ENCODE measurements at places on chromosomes 4 and X. TPM values are rescaled to one million over a fixed set of nuclear protein-coding genes. Genes with fewer than 3 reads are reported as not detected.

Gene SSX4
- not detected for polyA plus RNA-seq

Gene PLP1
- 0.47 TPM for polyA plus RNA-seq

Gene GPR119
- not detected for polyA plus RNA-seq

Gene CHM
- polyA plus RNA-seq = 14.7 TPM

Gene RHOXF2B
- not detected for polyA plus RNA-seq

Gene CLNK
- not detected for polyA plus RNA-seq

Gene SPANXA2
- polyA plus RNA-seq = not detected

Gene RPA4
- 0.12 TPM for polyA plus RNA-seq

Gene GLA
- polyA plus RNA-seq = 30.0 TPM

Gene GAGE10
- polyA plus RNA-seq = not detected

Gene DRP2
- 4.3 TPM for polyA plus RNA-seq

Gene LONRF3
- not detected for polyA plus RNA-seq

Gene KCNE5
- 0.29 TPM for polyA plus RNA-seq

Gene DRD5
- polyA plus RNA-seq = not detected

Gene AWAT2
- not detected for polyA plus RNA-seq

Gene ZBED1
- 25.6 TPM for polyA plus RNA-seq

- DNase-seq = no peak
Observed at GRCh38 chr4:73070074-73070390, 516 bp upstream of the COX18 start.

GRCh38 chrX:150575419-150575814 lies 7.0 kb downstream of the MTM1 start:
- DNase-seq = no peak

GRCh38 chrX:132778917-132779316 lies 179.5 kb downstream of the HS6ST2 start:
- no peak for DNase-seq

GRCh38 chr4:168791376-168791775 lies 218.7 kb downstream of the CBR4 start:
- DNase-seq = no peak

DNA sequence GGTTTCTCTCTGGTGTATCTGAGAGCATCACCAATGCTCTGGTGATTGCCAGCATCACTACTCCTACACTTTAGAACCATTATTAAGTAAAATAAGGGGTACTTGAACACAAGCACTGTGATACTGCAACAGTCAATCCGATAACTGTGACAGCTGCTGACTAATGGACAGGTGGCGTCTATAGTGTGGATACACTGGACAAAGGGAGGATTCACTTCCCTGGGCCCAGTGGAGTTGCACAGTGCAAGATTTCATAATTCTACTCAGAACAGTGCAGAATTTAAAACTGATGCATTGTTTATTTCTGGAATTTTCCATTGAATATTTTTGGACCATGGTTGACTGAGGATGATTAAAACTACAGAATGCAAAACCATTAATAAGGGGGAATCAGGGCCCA lies 97.8 kb downstream of the SHROOM3 start:
- DNase-seq = no peak

DNA sequence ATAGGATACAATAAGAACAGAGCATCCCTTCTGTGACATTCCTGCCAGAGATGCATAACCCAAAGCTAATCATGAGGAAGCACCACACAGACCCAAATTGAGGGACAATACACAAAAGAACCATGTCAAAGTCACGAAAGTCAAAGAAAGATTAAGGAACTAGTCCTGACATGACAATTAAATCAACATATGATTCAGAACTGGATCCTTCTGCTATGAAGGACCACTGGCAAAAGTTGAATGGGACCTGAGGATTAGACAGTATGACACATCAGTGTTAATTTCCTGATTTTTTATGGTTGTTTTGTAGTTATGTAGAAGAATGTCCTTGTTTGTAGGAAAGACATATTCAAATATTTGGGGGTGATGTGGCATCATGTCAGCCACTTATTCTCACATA lies 13.9 kb downstream of the ACOT9 start:
- no peak for DNase-seq

DNA sequence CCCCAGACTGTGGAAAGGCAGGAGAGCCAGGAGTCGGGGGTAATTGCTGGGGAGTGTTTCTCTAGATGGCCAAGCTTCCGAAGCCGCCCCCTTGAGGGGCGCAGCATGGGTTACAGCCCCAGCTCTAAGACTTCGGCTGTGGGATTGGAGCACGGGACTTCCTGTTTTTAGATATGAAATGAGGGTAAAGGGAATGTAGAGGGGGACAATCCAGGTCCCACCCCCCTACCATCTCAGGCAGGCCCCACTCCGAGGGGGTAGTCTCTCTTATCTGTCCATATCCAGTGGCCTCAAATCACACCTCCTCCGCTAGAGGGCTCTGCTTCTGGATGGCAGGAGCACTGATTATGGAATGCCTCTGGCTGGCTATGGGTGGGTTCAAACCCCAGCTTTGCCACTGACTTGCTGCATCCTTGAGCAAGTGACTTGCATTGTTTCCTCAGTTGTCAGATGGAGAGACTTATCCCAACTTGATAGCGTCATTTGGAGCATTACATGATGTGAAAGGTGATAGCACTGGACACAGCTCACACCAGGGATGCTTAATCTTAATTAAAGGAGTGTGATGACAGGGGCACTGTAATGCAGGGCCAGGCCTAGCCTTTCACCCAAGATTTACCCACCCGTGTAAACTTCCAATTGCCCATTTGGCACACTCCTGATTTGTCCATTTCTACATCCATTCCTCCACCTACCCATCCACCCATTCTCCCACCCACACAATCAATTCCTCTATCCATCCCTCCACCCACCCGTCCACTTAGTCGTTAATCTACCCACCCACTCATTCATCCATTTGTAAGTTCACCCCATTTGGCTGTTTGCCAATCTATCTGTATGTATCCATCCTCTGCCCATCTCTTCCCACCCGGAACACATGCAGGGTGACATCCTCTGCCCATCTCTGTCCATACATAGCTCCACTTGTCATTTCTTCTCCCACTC lies 848 bp upstream of the KCND1 start:
- DNase-seq = no peak

GRCh38 chr4:152014280-152014679 lies 253.5 kb upstream of the GATB start:
- DNase-seq = no peak

- DNase-seq = no peak
Observed at GRCh38 chr4:184268584-184269160, 51.0 kb upstream of the ENPP6 start.

GRCh38 chr4:108165586-108165985 lies 3.1 kb downstream of the LEF1 start:
- DNase-seq = no peak

GRCh38 chr4:122458625-122459024 lies 2.1 kb upstream of the IL2 start:
- no peak for DNase-seq

DNA sequence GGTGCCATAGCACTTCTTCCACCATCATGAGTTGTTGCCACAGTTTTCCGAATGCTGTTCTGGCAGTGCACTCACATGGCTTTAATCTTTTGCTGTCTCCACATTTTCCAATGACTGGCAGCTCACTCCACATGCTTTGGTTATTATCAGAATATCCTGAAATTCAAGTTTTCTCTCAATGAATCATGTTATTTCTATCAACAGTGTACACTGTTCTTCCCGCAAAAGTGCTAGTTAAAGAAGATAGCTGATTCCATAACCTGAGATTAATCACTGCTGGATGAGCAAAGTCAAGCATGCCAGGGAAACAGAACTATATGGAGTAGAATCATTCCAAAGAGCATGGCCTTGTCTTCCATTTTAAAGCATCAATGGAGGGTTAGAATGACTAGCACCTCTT lies 14.6 kb upstream of the IL13RA2 start:
- no peak for DNase-seq

DNA sequence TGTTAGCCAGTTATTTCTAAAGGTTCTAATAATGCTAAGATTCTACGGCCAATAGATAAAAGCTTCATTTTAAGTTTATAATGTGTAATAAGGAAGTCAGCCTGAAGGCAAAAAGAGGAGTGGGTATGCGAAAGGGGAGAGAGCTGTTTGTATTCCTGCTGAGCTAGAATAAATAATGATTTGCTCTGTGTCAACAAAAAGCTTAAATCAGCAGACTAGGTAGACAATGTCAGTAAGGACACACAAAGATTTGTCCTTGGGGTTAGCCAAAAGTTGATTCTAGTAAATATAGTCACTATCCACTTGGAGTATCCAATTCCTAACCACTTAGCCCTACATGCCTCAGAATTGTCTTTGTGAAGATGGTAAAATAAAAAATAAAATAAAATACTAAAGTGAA lies 90.3 kb upstream of the GRIA3 start:
- no peak for DNase-seq

DNA sequence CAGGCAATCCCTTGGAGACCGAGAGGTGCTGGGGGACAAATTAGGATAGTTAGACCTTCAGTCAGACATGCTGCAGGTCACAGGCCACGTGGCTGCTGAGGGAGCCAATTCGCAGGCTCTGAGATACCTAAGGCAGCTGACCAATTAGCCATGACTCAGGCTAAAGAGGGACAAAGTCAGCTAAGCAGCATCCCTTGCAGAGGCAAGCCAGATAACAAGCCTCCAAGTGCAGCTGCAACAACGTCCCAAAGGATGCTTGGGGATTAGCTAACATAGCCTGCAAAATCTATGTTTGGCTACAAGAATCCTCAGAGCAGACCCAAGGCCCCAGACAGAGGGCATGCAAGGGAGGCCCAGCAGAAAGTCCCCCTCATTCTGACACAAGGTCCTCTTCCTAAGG lies 93.5 kb downstream of the SEL1L3 start:
- peak; percentile 36 for DNase-seq
